ENCODE measurements at places on chromosomes 3 and 15.

- no peak for DNase-seq
Measured at GRCh38 chr3:150161011-150161410, 190.3 kb upstream of the PFN2 start.

DNA sequence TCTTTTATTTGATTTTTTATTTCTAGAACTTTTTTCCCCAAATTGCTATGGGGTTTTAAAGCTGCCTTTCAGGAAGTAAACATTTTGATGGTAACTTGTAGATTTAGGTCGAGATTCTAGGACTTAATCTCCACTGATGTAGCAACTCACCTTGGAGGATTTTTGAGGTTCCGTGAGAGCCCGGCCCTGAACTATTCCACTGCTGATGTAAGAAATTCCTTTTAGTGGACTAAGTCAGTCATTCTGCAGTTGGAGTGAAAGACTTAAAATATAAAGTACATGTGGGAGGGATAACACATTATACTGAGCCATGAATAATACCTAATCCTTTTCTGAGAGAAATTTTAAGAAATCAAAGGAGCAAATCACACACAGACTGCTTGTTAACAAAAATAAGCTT lies 12.6 kb upstream of the LRRC34 start:
- DNase-seq: no peak

GRCh38 chr3:191628571-191628970 lies 167.6 kb downstream of the PYDC2 start:
- no peak for DNase-seq

GRCh38 chr3:8456412-8456811 lies 45.2 kb upstream of the LMCD1 start:
- DNase-seq: peak; percentile 20

- no peak for DNase-seq
Measured at GRCh38 chr15:31975830-31976229, 54.5 kb upstream of the CHRNA7 start.

GRCh38 chr3:17411157-17411877 lies 331.1 kb downstream of the TBC1D5 start:
- no peak for DNase-seq

- DNase-seq: no peak
Measured at GRCh38 chr15:36877796-36878683, 222.3 kb downstream of the MEIS2 start.

GRCh38 chr15:100726421-100727190 lies 124.2 kb downstream of the ASB7 start:
- DNase-seq: no peak

DNA sequence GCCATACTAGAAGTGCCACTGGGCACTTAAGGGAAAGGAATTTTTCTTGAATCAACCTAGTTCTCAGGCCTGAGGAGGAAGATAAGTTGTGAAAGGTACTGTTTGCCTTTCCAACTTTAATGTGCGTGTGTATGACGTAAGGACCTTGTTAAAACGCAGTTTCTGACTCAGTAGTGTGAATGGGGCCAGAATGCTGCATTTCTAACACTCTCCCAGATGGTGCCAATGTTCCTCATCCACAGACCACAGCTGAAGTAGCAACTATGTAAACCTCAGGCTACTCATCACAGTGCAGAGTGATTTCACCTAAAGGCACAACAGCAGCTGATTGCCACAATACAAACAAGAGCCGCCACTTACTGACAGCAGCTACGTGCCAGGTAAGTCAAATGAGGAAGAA lies 103.6 kb downstream of the OTOL1 start:
- DNase-seq: no peak

- DNase-seq: no peak
Measured at GRCh38 chr3:176595307-176595706, 602.0 kb downstream of the TBL1XR1 start.

DNA sequence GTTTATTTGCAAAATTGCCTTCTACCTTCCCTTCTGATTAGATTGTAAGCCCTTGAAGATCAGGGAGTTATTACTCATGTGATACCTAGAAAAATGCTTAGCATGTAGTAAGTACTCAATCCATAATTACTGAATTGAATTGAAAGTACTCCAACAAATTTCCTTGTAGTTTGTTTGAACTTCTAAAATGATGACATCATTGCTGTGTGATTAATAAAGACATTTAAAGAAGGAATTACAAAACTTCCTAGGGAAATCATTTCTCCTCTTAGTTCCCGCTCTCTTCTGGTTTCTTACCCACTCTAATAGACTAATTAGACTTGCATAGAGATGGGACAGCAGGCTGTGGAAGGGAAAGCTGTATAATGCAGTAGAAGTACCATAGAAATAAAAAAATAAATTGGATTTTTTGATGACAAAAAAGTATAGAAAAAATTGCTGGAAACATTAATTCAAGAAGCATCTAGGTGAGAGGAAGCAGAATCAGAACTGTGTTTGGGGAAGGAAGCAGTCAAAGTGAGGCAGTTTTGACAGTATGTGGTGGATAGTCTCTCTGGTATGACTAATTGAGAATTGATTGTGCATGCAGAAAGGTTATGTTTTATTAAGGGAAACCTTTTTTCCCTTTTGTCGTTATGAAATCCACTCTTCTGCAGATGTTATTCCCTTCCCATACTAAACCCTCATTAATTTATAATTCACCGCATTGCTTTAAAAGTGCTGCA lies 93.0 kb downstream of the ALCAM start:
- DNase-seq: no peak

GRCh38 chr3:35969406-35969805 lies 330.1 kb downstream of the ARPP21 start:
- DNase-seq: no peak

DNA sequence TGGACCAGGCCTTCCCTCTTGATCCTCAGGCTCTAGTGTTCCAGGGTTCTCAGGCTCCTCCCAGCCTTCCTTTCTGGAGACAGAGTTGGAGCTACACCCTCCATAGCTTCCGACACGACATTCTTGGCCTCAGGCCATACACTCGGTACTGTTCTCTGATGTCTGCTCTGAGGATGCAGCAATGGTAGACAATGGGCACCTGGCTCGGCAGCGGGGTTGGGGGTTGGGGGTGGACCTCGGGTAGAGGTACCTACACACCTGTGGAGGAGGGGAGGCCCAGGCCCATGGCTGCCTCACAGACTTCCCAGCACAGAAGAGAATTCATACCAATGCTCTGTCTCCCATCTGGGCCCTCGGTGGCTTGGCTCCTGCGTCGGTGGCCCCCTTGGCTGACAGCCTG lies 21.4 kb downstream of the CCDC13 start:
- no peak for DNase-seq

- no peak for DNase-seq
Measured at GRCh38 chr3:132290833-132291232, 26.4 kb upstream of the ACP3 start.

DNA sequence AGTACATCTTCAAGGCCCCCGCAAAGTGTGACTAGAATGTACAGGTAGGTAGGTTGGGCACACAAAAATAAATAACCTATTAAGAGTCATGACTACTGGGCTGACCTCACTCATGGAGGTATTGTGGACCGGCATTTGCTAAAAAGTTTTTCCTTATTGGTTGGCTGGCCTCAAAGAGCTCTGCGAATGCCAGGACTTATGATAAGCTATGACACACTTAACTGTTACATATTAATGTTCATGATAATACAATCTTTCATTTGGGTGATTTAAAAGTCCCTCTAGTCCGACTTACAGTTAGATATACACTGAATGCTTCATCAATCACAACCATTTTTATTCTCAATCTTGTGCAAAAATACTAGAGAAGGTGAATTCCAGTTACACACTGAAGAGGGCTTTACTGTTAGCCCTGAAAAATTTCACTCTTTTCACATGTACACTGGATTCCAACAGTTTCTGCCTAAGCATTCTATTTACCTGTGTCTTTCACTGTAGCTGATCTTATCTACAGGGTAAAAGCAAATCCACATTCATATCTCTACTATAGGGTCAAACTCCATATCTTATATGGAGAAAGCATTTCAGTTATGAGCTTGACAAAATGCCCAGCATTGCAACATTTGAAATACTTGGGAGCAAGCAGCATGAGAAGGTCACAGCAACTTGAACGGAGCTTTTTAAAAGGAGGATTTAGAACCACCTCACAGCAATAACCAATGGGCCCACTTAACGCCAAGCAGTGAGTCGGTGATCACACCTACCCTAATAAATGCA lies 329.1 kb downstream of the FOXP1 start:
- DNase-seq: no peak

DNA sequence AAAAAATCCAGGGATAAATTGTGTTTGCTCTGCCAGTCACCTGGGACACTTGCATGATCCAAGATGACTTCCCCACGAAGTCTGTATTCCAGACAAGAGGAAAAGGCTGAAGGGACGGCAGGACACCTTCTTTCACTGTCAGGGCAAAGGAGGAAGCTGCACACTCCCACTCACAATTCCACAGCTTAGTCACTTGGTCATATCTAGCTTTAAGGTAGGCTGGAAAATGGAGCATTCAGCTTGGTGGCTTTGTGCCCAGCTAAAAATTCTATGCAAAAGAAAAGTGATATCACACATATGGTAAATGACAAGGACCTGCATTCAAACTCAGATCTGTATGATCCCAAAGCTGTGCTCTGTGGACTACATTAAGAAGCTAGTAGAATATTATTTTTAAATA lies 109.2 kb upstream of the TPM1 start:
- DNase-seq: no peak

DNA sequence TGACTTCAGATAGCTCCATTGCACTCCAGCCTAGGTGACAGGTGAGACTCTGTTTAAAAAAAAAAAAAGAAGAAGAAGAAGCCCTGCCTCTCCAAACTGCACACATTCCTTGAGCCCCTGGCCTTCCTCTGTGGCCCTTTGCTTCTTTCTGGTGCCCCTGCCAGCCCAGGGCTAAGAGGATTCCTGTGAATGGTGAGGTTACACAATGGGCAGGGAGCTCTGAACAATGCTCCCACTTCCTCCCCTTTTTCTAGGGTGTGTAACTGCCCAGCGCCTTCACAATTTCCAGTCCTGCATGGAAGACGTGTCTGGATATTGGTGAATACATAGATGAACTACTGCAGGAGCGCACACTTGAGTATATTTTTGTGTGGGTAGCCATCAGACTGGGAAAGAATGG lies 3.6 kb upstream of the AMOTL2 start:
- no peak for DNase-seq

GRCh38 chr3:135917927-135918597 lies 47.5 kb upstream of the PPP2R3A start:
- no peak for DNase-seq

DNA sequence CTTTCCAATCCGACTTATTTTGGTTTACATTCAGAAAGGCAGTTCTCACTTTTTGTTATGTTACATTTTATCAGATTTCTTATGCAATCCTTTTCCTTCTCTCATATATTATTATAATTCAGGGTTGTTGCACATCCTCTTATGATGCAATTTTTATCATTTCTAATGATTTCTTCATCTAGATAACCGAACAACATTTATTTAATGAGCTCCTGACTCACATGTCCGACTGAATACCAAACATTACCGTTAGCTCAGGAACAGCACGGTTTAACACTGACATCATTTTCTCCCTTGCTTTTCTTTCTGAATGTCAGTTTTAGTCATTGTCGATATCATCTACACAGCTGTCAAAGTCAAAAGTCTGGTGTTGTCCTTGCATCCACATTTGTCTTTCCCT lies 199.2 kb downstream of the BCHE start:
- DNase-seq: no peak

GRCh38 chr15:51132384-51133139 lies 37.9 kb upstream of the TNFAIP8L3 start:
- peak; percentile 75 for DNase-seq

DNA sequence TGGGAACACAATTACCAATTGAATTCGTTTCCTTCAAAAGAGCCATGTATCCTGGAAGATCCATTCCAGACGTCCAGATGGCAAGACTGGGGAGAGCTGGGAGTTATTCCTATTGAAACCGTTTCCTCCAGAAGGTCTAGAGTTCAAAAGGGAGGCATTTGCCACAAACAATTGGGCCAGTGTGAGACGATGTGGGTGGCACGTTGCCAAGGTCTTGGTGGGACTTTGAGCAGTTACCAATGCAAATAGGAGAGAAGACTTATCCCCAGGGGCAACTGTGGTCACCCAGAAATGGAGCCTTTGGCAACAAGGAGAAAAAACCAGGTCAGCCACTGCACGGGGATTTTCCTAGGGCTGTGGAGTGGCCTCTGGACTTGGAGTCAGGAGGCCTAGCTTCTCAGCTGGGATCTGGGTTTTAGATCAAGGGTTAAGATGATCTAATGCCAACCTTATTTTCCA lies 29.6 kb upstream of the TLE3 start:
- DNase-seq: no peak

DNA sequence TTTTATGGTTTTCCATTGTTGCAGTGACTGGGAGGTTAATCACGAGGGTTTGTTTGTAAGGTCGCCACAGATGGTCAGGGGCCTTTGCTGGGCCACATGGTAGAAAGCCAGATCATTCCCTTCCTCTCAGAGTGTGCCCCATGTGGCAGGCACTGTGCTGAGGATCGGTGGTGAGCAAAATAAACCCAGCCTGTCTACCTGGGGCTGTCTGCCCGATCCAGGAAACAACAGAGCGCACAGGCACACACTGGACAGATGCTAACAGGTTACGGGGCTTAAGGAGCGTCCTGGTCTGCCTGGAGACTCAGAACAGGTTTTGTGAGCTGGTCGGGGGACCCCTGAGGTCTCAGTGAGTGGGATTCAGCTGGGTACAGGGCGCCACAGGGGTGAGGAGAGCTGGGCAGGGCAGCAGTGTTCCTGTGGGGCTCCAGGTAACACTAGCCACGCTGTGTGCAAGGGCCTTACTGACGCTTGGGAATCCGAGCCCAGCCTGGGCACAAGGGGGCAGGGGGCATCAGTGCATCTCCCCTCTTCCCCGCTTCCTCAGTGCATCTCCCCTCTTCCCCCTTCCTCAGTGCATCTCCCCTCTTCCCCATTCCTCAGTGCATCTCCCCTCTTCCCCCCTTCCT lies 136.4 kb downstream of the DNAJB8 start:
- no peak for DNase-seq

DNA sequence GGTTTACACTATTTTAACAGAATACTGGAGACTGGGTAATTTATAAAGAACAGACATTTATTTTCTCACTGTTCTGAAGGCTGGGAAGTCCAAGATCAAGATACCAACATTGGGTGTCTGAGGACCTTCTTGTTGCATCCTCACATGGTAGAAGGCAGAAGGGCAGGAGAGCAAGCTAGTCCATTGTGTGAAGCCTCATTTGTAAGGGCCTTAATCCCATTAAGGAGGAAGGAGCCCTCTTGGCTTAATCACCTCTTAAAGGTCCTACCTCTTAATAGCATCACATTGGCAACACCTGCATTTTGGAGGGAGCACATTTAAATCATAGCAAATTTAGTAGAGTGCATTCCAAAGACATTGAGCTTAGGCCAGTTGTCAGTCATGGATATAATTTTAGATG lies 26.2 kb downstream of the UBE2Q2 start:
- DNase-seq: no peak

GRCh38 chr3:124951511-124952281 lies 17.1 kb upstream of the MUC13 start:
- no peak for DNase-seq

- no peak for DNase-seq
Measured at GRCh38 chr15:73794443-73795133, 41.4 kb upstream of the INSYN1 start.

- DNase-seq: no peak
Measured at GRCh38 chr15:77019521-77020331, 24.8 kb downstream of the PSTPIP1 start.

GRCh38 chr3:61793521-61793920 lies 232.2 kb downstream of the PTPRG start:
- no peak for DNase-seq

Measured in iPS-NIHi11 (cell line).